Naive B cell (primary cell): ENCODE measurements at places on chromosomes 1 and 21. TPM values are rescaled to one million over a fixed set of nuclear protein-coding genes. Genes with fewer than 3 reads are reported as not detected.

Gene TMPRSS2
- not detected for polyA plus RNA-seq

Gene CACYBP
- 107 TPM for polyA plus RNA-seq

Gene UQCRHL
- polyA plus RNA-seq: 1.1 TPM

GRCh38 chr21:32392299-32392879 is 423 bp downstream of the URB1 start:
- H3K36me3 ChIP-seq: peaks cover 15% of the 10 kb centered on the region
- peaks cover 15% of the 10 kb centered on the region for H3K27me3 ChIP-seq
- H3K27ac ChIP-seq: peak overlapping the region; percentile 91
- peak; percentile 7 for DNase-seq
- peak overlapping the region; percentile 84 for H3K4me3 ChIP-seq

DNA sequence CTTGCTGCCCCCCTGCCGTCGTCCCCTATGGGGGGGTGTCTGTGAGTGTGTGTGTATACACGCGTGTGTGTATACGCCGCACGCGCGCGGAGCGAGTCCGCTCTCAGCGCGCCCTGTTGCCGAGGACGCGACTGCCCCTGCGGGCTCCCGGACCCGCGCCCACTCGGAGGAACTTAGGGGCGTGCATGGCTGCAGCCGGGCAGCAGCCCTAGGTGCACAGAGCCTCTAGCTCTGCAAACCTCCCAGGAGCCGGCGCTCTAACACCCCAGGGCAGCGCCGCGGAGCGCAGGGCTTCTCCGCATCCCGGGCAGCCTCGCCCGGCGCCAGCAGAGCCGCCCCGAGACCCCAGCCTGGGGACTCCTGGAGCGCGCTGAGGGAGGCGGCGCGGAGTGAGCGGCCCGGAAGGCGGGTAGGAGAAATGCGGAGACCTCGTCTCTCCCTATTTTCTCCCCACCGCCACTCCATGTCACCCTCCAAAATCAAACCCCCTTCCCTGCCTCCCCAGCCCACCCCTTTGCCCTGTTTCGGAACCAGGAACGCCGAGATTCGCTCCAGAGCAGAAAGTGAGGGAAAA is 574 bp downstream of the ITPKB start:
- H3K4me3 ChIP-seq: peak overlapping the region; percentile 88
- peaks cover 57% of the 10 kb centered on the region for H3K4me1 ChIP-seq
- peak; percentile 45 for DNase-seq
- no peaks in the 10 kb centered on the region for H3K27me3 ChIP-seq
- H3K36me3 ChIP-seq: no peaks in the 10 kb centered on the region
- H3K27ac ChIP-seq: no peak overlapping the region

Gene RPTN
- polyA plus RNA-seq: not detected

DNA sequence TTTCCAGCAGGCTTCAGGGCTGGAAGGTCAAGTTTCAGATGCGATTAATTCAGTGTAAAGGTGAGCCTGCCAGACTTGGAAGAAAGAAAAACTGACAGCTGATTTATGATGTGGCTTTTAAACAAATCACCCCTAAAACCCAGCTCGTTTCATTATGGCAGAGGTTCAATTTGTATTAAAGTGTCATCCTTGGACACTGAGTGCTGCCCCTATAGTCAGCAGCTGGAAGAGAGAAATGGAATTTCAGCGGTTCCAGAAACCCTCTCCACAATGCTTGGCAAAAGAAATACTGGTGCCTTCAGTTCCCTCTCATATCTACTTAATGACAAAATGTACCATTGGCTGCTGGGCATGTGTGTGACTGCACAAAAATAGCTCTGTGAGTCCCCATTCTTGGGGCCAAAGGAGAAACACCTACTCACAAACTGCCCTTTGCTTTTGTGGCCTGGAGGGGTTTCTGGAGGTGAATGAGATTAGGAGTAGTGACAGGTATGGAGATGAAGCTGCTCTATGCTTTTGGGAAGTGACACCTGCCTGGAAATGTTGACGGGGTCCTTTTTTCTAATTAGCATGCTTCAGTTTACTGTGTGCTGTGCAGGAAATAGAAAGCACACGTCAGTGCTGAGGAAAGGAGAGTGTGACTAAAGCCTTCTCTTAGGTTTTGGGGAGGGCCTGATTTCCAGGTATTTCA is 95.1 kb upstream of the TSPAN2 start:
- DNase-seq: no peak
- H3K36me3 ChIP-seq: no peaks in the 10 kb centered on the region
- H3K4me1 ChIP-seq: no peaks in the 10 kb centered on the region
- H3K27ac ChIP-seq: no peak overlapping the region

Gene LTN1
- polyA plus RNA-seq: 19.5 TPM

GRCh38 chr1:975896-976683 is 5.8 kb downstream of the PERM1 start:
- no peaks in the 10 kb centered on the region for H3K36me3 ChIP-seq
- no peaks in the 10 kb centered on the region for H3K27me3 ChIP-seq
- peak; percentile 51 for DNase-seq
- peaks cover 8% of the 10 kb centered on the region for H3K4me1 ChIP-seq
- H3K4me3 ChIP-seq: peak overlapping the region; percentile 34
